Ureter (tissue), 1 donor: ENCODE measurements at places on chromosomes 5 and 9.

DNA sequence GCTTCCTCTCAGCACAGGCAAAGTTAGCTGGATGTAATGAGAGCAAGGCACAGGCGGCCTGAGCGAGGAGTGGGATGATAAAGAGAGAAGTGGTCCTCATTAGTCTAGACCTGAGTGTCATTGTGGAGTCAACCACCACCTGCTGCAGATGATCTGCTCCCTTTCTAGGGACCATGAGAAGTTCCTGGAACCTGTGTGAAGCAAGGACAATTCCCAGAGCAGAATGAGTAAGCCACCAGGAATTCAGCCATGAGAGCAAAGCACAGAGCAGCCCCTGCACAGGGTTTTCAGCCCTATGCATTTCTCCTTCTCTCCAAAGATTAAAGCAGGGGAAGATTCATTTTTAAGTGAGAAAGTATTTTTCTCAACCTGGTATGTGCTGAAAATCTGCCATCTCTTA is 146.8 kb upstream of the SPEF2 start:
- DNase-seq, result no peak

DNA sequence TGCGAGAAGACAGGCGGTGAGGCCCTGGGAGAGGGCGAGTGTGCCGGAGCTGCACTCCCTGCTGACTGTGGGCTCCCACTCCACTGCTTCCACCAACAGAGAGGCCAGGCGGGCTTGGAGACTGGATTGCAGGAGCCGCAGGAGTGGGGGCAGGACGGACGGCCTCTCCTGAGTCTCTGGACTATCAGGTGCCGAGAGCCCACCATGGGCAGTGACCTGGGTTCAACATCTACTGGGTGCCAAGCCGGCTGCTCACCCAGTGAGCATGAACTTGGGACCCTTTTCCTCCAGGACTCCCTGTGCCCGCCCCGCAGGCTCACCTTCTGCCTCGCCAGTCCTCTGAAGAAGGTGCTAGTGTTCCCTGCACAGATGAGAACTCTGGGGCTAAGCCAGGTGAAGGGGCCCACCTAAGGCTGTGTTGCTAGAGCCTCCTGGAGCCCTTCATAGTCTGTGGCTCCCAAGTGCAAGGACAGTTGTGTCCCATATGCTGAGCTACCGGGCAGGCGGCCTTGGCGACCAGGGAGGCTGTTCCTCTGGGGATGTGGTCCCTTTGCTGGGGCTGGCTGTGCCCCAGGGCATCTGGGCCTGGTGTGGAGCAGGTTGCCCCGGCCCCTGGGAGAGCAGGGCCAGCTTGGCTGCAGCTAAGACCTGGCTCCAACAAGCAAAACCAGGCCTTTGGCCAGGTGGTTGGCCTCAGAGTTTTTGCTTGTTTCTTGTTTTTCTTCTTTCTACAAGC is 77.7 kb upstream of the PHYKPL start:
- no peak for DNase-seq

DNA sequence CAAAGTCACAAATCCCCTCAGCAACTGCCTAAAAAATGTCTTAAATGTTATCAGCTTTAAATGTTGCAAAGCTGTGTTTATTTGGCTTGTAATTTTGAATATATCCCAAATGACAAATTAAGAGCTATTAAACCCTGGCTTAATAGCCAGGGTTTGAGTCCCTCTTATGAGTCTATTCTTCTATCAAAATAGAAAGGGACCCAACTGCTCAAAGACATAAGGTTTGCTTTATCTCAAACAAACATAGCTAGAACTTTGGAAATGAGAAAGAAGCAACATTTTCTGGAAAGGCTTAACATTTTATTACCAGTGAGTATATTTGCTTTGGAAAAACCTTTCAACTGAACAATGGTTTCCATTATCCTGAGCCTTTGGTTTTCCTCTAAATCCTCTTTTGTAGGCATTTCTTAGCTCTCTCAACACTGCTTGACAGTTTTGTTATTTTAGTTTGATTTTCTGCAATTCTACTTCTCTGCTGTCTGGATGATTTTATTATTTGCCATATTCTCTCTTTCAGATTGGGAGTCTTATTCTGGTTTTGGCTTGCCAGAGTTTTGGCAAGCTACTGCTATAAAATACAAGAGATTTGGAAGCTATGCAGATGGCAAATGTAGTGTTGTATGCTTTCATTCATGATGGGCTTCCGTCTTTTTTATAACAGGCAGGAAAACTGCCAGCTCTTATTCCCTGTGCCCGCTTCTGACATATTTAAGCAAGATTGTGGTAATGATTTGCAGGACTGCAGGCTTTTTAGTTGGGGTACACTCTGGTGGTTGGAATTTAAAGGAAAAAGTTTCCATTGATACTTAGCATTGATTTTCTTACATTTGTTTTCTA is 734.9 kb downstream of the DTWD2 start:
- no peak for DNase-seq

DNA sequence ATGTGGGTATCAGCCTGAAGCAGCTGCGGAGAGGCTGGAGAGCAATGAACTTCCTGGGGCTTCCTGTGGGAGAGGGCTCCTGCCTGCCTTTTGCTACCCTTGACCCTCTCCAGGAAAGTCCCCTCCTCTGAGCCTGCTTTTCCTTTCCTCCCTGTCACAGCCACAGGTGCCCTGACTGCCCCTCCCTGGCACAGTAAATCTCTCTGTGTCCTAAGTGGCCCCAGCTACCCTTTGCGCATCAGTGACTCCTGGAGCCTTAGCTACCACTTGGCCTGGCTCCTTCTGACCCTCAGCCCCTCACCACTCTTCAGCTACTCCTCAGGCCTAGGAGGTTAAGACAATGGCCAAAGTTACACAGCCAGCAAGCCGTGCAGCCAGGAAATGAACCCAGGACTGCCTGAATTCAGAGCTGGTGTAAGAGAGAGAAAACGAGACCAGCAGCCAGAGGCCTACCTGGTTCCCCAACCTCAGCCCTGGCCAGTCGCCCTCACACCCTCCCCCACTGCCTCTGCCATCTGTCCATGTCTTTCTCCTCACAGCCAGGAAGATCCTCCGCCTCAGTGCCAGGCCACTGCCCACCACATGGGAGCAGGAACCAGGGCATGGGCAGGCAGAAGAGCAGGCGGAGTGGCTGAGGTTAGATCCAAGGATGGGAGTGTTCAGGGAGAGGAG is 18.6 kb downstream of the CNTFR start:
- no peak for DNase-seq

DNA sequence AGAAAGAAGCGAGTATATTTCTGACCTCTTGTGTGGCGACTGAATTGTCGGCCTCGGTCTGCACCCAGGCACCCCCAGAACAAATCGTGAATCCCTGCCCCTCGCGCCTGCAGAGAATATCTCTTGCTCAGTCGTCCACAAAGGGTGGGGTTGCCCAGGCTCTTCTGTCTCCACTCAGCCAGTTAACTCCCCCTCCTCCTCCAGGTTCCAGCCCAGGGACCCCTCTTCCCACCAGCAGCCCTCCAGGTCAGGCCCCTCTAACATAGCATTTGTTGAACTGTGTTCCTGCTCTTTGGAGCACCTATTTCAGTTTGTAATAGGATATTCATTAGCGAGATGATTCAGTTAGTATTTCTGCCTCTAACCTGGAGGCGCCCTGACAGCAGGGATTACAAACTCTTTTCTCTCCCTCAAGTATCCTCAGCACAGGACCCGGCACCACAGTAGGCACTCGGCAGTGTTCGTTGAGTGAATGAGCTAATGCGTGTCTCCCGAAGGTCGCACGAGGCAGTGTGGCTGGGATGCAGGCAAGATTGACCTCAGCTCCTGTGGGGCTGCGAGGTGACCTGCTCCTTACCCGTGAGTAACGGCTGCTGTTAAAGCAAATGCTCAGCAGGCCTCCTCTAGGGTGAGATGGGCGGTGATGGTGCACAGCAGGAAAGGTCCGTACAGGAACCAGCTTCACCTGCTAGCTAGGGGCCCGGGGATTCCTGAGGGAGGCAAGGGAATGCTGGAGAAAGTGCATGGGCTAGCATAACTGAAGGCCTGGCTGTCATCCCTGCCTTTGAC is 25.8 kb downstream of the ZBTB34 start:
- no peak for DNase-seq

DNA sequence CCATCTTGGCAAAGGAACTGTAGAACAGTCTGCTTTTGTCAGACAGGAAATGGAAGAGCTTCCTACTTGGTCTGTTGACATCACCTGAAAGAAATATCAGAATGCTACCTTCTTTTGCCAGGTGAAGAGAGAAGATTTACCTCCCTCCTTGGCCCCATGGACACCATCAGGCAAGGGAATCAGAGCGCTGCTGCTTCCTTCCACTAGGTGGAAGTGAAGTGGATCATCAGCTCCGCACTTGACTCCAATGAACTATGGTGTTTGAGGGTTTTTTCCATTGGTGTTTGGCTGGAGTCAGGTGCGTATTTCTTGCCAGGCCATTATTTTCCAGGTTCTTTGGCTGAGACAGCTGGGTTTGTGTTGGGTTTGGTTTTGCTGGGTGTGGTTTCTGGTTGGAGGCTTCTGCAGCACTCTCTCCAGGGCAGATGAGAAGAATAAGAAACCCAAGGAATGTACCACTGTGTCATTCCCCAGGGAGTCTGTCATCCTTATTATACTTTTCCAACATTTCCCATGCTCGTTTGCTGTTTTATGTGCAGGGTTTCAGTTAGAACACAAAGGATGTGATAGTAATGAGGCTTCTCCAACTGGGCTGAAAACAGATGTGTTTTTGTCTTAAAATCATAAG is 12.4 kb downstream of the SPATA31E1 start:
- no peak for DNase-seq

GRCh38 chr5:161155451-161155850 is 303.4 kb upstream of the ATP10B start:
- DNase-seq, result no peak

DNA sequence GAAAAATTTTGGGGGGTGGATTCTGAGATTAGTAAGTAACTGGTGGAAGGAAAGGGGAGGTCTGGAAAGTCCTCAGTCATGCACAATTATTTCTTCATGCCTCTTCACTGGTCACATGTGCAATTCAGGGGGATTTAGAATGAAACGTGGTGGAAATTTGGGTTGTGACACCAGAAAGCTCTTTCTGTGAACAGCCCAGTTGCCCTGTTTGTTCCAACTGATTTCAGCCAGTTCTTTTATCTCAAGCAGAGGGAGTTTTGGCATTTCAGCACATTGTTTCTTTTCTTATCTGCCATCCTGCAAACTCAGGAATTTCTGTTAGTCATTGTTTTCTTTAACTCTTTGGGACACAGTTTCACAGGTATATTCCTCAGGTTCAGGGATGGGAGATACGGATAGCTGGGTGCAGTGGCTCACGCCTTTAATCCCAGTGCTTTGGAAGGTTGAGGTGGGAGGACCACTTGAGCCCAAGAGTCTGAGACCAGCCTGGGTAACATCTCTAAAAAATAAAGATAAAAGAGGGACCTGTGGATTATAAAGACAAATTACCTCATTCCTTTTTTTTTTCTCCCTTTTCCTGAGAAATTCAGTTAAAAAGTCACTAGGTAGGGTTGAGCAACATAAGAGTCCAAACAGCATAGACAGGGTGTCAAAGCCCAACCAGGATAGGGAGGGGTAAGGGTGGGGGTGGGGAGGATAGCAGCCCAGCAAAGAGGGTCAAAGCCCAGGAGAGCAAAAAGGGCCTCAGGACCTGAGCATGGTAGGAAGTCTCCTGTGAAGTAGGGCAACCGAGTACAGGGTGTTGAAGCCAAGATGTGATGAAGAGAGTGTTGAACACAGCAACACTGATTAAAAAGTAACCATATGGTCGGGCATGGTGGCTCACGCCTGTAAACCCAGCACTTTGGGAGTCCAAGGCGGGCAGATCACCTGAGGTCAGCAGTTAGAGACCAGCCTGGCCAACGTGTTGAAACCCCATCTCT is 5.4 kb upstream of the B4GALT1 start:
- no peak for DNase-seq

DNA sequence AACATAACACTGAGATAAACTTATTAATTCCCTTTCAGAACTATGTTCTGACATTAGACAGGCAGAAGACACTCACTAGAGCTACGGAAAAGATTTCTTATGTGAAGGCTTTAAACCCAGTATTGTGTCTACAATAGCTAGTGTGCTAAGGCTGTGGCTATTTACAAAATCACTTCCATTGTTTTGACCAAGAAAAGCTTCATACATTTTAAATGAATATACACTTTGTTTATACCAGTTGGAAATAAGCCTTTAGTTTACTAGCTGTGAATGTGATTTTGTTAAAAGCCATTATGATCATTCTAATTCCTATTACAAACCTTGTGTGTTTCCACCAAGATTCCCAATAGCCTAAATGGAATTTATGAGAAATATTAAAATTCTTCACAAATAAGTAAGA is 83.0 kb downstream of the AGTPBP1 start:
- no peak for DNase-seq

DNA sequence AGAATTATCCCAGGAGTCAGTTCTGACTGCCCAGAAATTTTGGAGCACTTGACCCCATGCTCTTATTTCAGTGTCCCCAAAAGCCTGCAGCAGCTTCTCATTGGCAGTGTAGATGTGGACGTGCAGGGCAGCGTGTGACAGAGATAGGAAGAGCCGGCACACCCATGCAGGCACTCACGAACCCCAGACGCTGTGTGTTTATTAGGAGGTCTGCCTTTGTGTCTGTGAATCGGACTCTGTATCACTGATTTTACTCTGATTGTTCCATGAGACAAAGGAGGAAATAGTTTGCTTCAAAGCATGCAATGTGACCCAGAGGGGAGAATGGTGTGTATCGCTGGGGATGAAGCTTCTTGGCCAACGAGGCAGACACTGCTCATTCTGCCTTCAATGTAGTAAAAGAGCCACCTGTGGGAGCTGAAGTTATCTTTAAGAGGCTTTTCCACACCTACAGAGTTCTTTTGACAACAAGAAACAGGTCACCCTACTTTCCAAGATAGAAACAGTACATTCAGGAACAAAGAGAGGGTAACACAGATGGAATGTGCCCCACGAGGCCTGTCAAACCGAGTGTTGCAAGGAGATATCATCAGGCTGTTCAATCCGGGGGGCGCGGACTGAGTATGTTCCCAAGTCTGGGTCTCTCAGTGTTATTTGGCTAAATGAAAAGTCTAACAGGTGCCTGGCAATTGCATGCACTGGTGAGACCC is 224.0 kb downstream of the NTRK2 start:
- no peak for DNase-seq

DNA sequence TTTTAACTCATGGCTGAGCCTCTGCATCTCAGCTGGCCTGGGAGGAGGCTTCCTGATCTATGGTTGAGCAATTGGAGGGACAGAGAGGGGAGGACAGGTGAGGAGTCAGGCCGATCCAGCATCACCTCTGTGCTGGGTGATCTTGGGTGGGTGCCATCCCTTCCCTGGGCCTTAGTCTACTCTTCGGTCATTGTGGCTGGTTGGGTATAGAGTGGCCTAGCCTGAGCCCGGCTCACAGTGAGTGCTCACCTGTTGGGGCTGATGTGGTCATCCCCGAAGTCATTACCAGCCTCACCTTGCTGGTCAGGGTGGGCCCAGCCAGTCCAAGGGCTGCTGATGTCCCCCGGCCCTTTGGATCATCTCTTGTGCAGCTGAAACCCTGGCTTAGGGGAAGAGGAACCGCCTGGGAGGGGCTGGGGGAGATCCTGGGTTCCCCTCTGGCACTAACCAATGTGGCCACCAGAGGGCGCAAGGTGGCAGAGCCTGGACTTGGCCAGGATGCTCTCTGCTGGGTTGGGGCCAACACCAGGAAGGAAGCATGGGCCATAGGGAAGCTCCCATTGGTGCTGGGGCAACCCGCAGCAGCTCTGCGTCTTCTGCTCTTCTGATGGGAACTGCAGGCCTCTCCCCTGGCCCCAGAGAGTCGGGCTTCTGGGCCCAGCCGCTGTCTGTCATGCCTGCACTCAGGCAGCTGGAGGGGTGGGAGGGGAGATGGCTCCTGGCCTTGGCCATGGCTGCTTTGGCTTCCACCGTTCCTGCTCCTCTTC is 17.3 kb upstream of the ODF2 start:
- DNase-seq, result peak; percentile 83
